ENCODE measurements at places on chromosomes 7 and 10.

DNA sequence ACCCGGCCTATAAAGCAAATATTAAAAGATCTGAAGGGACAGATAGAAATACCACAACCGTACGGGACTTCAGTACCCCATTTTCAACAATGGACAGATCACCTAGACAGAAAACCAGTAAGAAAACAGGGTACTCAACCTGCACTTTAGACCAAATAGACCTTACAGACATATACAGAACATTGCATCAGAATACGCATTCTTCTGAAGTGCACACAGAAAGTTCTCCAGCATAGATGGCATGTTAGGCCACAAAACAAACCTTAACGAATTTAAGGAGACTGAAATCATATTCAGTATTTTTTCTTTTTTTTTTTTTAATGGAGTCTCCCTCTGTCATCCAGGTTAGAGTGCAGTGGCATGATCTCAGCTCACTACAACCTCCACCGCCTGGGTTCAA lies 151.5 kb downstream of the TNS3 start:
- no peak for DNase-seq

- DNase-seq: no peak
These were observed 21.3 kb upstream of the AMZ1 start for GRCh38 chr7:2666588-2667250.

GRCh38 chr7:66720561-66720960 lies 20.0 kb upstream of the RABGEF1 start:
- DNase-seq: no peak

GRCh38 chr7:134514663-134515062 lies 12.7 kb upstream of the AKR1B10 start:
- peak; percentile 28 for DNase-seq

DNA sequence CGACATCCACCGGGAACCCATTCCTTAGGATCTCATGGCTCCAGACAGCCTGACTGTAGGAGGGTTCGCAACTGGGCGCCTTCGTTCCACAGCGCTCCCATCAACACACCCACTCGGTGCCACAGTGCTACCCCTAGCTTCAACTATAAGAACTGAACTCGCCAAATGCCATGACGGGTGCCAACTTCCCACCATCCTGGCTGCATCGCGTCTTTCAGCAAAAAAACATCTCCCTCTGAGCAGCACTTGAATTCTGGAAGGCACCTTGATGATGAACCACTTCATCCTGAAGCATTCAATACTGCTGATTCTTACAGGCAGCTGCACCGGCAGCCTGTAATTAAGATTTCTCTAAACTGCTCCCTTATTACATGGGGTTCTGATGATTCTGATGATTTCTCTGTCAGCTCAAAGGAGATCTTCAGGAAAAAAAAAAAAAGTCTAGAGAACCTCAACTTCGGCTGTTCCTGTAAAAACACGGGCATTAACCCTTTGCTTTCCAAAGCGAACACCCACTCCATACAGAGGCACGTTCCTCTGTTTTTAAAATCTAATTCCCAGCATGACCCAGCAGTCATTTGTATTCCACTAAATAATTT lies 1.3 kb downstream of the CYTH3 start:
- peak; percentile 65 for DNase-seq

DNA sequence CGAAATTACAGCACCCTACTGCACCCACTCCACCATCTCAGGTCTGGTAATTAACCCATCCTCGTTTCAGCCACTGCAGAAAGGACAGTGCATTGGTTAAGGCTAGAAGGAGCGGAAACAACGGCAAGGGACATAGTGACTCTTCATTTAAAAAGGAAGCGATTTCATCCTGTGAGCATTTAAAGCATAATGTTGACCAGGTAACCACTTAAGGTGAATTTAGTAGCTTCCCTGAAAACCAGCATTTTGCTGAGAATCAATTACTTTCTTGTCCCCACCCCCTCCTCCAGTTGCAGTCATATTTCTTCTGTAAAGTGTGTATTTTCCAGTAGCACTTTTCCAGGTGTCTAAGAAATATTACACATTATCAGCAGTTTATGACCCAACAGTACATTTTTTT lies 821 bp upstream of the JAZF1 start:
- DNase-seq: no peak

- DNase-seq: no peak
These were observed 68.5 kb downstream of the CXCL12 start for GRCh38 chr10:44316187-44316921.

DNA sequence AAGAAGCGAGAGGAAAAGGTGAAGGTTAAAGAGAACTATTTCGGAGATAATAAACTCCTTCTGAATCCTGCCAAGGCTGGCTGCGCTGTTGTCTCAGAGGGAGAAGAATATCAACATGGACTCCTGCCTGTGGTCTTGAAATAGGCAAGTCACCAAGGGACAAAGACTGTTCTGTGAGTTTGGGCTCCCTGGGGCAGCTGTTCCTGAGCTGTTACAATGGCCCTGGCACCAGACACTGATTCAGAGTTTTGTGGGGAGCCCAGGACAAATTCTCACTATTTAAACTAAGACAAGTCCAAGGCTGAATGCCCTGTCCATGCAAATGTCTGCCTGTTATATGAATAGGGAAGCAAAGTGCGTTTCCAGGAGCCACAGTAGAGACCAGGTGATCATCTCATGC lies 81.4 kb downstream of the PRPF18 start:
- DNase-seq: no peak

GRCh38 chr10:113104047-113104446 lies 154.0 kb downstream of the TCF7L2 start:
- no peak for DNase-seq

DNA sequence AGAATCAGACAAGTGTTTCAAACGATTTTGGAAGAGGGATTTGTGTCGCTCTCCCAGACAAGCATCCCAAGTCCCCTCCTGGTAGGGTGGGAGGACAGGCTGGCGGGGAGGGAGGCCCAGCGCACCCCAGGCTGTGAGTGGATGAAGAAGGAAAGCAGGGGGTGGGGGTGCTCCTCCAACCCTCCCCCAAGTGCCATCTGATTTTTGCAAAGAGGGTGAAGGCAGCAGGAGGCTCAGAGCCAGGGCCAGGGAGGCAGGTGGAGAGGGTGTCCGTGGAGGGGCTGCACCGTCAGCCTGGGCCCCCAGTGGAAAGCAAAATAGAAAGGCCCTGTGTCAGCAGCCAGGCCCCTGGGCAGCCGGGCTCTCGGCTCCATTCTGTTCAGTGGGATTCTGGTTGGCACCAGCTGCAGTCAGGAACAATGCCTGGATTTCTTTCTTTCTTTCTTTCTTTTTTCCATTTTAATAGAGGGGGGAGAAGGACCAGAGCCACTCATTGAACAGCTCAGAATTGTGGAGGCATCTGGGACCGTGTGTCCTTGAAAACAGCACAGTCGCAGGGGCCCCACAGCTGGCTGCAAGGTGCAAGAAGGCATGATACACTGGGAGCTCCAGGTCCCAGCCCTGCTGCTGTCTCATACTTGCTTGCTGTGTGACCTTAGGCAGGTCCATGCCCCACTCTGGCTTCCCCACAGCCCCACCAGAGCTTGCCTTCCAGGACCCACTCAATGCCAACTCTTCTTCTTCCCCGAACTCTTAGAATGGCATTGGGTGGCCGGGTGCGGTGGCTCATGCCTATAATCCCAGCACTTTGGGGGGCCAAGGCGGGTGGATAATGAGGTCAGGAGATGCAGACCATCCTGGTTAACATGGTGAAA lies 7.1 kb upstream of the ZMIZ1 start:
- no peak for DNase-seq

- DNase-seq: no peak
These were observed 12.4 kb upstream of the JAZF1 start for GRCh38 chr7:28192786-28193585.

GRCh38 chr10:51980752-51981151 lies 281.4 kb upstream of the CSTF2T start:
- no peak for DNase-seq

DNA sequence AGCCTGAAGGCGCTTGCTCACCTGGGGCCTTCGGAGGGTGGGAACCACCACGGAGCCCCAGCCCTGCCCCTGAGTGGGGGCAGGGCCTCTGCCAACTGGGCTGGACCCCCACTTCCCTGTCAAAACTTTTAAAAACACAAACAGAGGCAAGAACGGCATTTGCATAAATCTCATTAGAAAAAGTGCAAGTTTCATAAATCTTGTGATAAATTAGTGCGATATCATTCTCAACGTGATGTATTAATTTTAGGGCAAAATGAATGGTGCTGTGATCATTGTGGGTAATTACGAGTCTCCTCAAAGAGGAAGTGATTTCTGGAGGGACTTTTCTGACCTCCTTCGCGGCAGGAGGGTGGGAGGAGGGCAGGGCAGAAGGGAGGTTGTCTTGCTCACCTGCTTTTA lies 98.3 kb downstream of the CDH23 start:
- DNase-seq: no peak

Data from lung (tissue), 17 donors.